Naive thymus-derived CD4-positive, alpha-beta T cell (primary cell): ENCODE measurements at places on chromosomes 5 and 9. TPM values are rescaled to one million over a fixed set of nuclear protein-coding genes. Genes with fewer than 3 reads are reported as not detected.

DNA sequence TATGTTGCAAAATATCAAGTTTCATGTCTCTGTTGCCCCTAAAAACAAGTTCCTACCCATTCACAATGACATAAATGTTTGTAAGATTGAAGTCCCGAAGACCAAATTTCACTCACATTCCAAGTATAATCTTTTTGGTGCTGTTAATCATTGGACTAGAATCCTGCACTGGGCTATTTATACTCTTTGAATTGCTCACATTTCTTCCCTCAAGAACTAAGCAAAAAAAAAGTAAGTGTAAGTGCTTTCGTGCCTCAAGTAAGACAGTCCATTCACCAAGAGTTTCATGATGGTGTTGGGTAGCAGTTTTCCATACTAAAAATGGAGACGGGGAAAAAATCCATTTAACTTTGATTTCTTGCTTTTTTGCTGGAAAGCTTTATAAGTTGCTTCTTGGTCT lies 242.3 kb downstream of the EBF1 start:
- no peak for DNase-seq

GRCh38 chr5:136073714-136074529 lies 45.1 kb downstream of the TGFBI start:
- no peak for DNase-seq

DNA sequence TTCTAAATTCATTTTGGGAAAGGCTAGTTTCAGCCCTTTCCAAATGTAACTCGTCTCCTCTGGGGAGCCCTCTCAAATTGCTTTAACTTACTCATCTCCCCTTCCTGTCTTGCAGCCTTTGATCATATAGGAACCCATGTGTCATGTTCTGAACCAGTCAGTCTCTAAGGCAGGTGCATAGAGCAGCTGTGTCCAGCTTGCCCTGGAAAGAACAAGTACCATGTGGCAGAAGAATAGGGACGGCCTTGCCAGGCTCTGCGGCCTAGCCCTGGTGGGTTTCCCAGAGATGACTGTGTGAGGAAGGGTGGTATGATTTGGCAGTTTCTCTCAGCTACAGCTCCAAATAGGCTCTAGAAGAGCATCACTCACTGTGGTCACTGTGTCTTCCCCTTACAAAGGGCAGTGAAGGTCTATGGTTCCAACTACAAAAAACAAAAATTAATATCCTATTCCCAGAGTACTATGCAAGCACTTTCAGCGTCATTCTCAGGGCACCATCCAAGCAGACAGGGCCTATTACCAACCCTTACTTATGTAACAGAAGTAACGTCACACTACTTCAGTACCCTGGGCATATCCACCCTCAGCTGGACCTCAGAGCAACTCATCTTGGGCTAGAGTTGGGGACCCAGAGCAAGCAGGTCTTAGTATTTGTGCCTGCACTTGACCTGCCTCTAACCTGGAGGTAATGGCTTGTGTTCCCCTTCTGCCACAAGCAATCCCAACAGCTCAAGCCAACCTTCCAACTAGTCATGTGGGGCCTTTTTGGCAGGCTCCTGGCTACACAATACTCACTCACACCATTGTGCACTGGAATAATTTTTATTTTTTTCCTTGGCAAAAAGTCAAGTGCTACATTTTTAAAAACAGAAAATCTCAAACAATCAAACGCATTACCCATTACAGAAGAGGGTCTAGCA lies 37.2 kb upstream of the UBAP2 start:
- no peak for DNase-seq

GRCh38 chr9:37200433-37201005 lies 80.1 kb downstream of the ZCCHC7 start:
- DNase-seq: no peak

GRCh38 chr5:59184769-59185168 lies 601.9 kb downstream of the RAB3C start:
- DNase-seq: no peak

DNA sequence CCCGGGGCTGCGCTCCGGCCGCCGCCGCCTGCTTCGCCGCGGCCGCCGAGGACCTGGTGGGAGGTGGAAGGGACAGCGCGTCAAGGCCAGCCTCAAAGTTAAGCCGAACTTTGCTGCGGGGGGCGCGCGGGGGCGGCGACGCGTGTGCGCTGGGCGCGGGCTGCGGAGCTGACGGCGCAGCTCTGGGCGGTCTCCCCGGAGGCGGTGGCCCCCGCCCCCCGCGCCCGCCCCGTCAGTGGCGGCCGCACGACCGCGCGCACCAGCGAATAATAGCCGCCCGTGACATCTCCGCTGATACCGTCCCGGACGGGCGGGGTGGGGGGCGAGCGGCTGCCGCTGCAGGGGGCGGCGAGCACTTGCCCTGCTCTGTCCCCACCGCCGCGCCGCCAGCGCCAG lies 579 bp upstream of the FAM78A start:
- no peak for DNase-seq

DNA sequence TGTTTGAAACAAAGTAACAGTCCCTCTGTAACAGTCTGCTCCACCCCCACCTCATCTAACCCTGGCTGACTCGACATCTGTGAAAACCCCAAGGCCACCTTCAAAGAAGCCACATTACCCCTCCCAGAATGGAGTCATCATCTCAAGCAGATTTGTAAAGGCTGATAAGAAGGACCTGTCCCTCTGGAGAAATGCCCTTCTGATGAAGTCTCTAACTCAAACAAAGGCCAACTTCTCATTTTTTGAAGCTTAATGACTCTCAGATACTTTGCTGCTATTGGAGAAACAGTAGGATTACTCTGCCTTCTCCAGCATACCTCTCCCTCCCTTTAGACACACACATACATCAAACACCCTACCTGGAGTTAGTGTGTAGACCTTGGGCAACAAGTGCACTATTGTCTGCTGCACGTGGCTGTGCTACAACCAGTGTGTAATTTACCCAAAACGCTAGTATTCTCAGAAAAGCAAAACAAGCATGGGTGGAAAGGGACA lies 5.3 kb upstream of the SUSD1 start:
- peak; percentile 24 for DNase-seq

DNA sequence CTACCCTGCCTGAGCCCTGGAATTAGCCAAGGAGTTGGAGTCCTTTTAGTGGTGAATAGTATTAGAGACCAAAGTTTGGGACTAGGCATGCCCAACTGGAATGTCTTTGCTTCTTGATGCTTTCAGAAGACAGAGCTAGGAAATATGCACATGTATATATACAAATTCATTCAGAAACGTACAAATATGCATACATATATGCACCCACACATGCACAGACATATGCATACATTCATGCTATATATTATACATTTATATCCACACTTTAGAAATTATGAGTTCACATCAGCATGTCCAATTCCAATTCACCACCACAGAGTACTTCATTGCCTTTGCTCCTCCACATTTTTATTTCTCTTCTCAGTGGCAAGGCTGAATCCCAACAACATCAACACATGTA lies 398.3 kb upstream of the MPDZ start:
- no peak for DNase-seq

PTGES gene
- 1.1 TPM for total RNA-seq

DNA sequence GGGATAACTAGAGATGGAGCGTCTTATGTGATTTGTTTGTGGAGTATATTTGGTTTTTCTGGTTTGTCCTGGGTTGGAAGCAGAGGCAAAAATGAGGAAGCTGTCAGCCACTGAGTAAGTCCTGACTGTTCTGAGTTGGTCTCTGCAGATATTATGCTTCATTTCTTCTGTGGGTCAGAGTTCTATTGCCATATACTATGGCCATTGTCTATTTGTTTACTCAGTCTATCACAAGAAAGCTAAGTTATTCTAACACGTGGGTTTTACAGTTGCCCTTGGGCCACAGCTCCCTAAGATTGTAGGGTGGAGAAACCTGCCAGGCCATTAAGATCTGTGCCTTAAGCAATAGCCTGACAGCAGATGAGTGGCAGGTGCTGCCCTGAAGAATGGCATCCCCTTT lies 3.0 kb upstream of the CTSV start:
- no peak for DNase-seq

GRCh38 chr9:78775211-78775610 lies 478.3 kb downstream of the PSAT1 start:
- DNase-seq: no peak

DNA sequence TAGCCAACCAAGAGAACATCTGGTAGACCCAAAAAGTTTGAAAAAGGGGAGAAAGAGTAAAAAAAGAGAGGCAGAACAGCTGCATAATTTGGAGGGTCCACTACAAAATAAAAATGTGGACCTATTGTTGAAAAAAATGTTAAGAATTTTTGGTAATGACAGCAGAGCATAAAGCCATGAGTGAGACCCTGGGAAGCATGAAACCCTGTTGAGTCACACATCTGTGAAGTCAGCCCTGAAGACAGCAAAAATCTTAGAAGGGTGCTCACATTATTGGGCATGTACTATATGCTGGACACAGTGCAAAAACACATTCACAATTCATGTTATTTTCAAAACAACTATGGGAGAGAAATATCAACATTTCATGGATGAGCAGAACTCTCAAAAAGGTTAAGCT lies 56.4 kb upstream of the LIFR start:
- no peak for DNase-seq

GRCh38 chr5:53180991-53181390 lies 71.4 kb upstream of the MOCS2 start:
- no peak for DNase-seq
